Activated CD4-positive, alpha-beta T cell treated with anti-CD3 and anti-CD28 coated beads, Interleukin-2, amount 50 U/mL, for 24 hours (primary cell): ENCODE measurements at places on chromosomes 16 and 17.

DNA sequence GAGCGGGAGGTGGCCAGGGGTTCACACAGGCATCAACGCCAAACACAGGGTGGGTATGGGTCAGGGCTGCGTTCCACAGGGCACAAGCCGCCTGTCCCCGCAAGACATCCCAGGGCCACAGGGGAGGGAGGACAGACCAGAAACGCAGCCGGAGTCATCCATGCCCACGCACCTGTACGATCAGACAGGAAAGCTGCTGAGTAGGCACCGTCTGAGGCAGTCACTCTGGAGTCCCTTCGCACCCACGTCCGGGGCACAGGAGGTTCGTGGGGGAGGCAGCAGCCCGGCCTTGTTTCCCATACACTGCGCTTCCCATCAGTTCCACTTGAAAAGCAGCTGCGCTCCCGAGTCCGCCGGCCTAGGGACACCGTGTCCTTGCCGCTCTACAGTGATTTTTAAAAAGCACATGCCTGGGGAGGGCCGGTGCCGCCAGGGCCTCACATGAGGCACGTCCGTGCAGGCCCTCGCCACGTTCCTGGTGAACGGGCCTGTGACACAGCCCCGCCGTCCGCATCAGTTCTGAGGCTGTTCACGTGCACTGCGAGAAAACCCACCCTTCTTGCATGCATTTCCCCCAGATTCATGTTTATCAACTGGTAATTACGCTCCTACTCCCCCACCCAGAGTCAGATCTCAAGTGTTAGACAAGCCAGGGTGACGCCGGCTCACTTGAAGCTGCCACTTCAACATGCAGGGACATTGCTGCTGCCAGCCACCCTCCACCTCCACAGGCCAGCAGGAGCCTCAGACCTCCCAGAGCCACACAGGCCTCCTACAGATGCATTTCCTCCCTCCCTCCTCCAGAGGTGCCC lies 34.8 kb downstream of the WDR45B start:
- DNase-seq: no peak

DNA sequence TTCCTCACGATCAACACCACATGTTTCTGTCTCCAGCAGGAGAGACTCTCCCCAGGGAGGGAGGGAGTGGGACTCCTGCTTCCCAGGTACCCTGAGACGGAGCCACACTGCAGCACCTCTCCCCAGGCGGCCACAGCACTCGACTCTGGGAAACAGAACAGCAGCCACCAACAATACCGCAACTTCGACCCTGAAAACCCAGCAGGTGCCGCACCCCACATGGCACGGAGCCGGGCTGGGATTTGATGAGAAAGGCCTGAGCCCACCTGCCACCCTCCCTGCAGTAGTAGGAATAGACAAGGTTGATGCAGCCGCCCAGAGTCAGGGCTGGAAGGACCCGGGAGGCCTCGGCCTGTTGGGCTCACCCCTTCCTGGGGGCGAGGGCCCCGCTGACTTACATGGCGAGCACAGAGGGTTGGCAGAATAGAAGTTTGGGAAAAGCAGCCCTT lies 14.4 kb downstream of the GALNS start:
- DNase-seq: no peak

- DNase-seq: no peak
Observed at GRCh38 chr17:64777415-64778239, 115.5 kb upstream of the SMURF2 start.

GRCh38 chr17:4365103-4365627 lies 1.3 kb downstream of the UBE2G1 start:
- DNase-seq: peak; percentile 68

- DNase-seq: no peak
Observed at GRCh38 chr17:28811651-28812090, 30.9 kb downstream of the FAM222B start.

DNA sequence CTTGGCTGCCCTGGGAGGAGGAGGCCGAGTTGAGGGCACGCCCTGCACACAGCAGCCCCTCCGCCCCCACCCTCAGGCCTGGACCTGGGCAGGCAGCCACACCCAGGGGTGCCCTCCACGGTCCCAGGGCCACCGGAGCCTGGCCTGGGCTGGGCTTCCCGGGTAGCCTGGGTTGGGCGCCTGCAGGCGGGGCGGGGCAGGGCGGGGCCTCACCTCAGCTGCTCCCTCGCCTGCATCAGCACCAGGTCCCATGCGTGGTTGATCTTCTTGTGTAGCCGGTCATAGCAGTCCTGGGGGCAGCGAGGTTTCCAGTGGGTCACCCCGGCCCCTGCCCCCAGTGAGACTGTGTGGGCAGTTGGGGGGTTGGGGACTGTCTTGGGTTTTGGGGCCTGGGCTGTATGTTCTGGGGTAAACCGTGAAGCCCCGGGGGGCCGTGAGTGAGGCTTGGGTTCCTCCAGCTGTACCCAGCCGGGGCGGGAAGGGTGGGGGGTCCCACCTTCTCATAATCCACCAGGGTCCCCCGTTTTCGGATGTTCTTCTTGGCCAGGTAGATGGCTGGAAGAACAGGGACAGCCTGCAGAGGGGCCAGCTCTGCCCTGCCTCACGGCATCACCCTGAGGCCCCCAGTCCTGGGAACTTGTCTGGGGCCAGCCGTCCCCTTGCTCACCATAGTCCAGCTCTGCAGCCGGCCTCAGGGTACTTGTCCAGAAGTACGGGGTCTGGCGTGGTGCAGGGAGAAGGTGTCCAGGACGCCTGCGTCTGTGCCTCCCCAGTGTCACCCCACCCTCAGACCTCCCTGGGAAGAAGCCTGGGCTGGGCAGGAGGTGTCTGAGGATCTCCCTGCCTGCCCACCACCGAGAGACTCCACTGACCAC lies 2.0 kb downstream of the RGS11 start:
- no peak for DNase-seq

- DNase-seq: no peak
Observed at GRCh38 chr17:31467502-31468256, 76.2 kb downstream of the RAB11FIP4 start.

GRCh38 chr17:50177983-50178834 lies 12.4 kb downstream of the SGCA start:
- no peak for DNase-seq

GRCh38 chr17:31672161-31672819 lies 186.8 kb downstream of the COPRS start:
- no peak for DNase-seq
